ENCODE measurements at places on chromosomes 12 and 14. TPM values are rescaled to one million over a fixed set of nuclear protein-coding genes. Genes with fewer than 3 reads are reported as not detected.

Gene ZNF705A
- not detected for total RNA-seq

Gene GPRC5A
- 2.3 TPM for total RNA-seq

Gene GSG1
- total RNA-seq, result 0.26 TPM

GRCh38 chr14:56587701-56588100, 8.1 kb downstream of the TMEM260 start:
- H3K27me3 ChIP-seq, result no peaks in the 10 kb centered on the region
- H3K4me1 ChIP-seq, result no peaks in the 10 kb centered on the region
- no peak overlapping the region for H3K4me3 ChIP-seq
- peaks cover 2% of the 10 kb centered on the region for H3K36me3 ChIP-seq
- no peak overlapping the region for H3K27ac ChIP-seq

DNA sequence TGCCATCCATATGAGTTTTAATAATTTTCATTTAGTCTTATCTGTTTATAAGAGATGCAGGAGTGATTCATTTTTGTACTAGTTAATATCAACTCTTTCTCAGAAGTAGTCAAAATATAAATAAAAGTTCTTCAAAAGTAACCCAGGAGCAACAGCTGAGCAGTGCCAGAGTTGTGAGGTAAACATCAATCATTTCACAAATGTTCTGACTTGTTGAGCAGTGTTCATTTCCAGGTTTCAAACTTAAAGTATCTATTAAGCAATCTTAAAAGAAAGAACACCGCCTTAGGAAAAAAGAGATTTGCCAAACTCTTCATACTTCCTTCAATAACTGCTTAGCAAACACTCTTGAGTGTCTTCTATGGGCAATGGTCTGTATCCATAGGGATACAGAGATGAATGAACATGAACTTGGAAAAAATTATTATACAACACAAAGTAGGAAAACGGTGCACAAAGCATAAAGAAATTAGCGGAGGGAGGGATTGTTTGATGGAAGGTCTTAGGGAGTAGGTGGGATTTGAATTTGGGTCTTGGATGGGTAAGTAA, 41.9 kb upstream of the POC1B start:
- peaks cover 9% of the 10 kb centered on the region for H3K4me1 ChIP-seq
- H3K27me3 ChIP-seq, result no peaks in the 10 kb centered on the region
- DNase-seq, result no peak
- H3K36me3 ChIP-seq, result no peaks in the 10 kb centered on the region
- H3K4me3 ChIP-seq, result no peak overlapping the region

- no peaks in the 10 kb centered on the region for H3K4me1 ChIP-seq
- no peaks in the 10 kb centered on the region for H3K27me3 ChIP-seq
- DNase-seq, result peak; percentile 17
- H3K36me3 ChIP-seq, result no peaks in the 10 kb centered on the region
- no peak overlapping the region for H3K27ac ChIP-seq
- H3K4me3 ChIP-seq, result no peak overlapping the region
Observed at GRCh38 chr12:100789146-100789545, 5.4 kb upstream of the ANO4 start.

Data from fibroblast of lung (primary cell).